ENCODE measurements at places on chromosomes 11 and 22.

- no peak for DNase-seq
These were observed 154.2 kb downstream of the DLG2 start for GRCh38 chr11:85472953-85473352.

GRCh38 chr11:19890308-19890707 is 177.7 kb downstream of the NAV2 start:
- DNase-seq: no peak

DNA sequence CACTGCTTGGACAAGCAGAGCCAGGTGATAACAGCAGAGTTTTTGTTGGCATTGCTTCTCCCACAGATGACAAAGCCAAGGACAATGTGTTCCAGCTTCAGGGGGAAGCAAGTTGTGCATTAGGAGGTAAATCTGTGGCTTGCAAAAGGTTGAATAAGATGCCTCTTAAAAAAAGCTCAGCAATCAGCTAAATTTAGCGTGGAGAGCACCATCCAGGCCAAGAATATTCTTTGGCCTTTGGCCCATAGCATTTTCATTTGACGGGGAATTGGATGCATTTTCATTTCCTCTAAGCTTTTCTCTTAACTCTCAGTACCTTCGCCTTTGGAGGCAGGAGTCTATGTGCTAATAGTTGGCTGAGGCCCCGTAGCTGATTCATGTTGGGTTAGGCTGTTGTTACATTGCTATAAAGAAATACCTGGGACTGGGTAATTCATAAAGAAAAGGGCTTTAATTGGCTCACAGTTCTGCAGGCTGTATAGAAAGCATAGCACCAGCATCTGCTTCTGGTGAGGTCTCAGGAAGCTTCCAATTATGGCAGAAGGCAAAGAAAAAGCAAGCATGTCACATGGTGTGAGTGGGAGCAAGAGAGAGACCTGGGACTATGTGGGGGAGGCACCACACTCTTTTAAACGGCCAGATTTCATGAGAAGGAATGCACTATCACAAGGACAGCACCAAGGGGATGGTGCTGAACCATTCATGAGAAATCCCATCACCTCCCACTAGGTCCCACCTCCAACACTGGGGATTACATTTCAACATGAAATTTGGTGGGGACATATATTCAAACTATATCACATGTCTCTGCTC is 350.1 kb upstream of the C11orf87 start:
- DNase-seq: no peak

DNA sequence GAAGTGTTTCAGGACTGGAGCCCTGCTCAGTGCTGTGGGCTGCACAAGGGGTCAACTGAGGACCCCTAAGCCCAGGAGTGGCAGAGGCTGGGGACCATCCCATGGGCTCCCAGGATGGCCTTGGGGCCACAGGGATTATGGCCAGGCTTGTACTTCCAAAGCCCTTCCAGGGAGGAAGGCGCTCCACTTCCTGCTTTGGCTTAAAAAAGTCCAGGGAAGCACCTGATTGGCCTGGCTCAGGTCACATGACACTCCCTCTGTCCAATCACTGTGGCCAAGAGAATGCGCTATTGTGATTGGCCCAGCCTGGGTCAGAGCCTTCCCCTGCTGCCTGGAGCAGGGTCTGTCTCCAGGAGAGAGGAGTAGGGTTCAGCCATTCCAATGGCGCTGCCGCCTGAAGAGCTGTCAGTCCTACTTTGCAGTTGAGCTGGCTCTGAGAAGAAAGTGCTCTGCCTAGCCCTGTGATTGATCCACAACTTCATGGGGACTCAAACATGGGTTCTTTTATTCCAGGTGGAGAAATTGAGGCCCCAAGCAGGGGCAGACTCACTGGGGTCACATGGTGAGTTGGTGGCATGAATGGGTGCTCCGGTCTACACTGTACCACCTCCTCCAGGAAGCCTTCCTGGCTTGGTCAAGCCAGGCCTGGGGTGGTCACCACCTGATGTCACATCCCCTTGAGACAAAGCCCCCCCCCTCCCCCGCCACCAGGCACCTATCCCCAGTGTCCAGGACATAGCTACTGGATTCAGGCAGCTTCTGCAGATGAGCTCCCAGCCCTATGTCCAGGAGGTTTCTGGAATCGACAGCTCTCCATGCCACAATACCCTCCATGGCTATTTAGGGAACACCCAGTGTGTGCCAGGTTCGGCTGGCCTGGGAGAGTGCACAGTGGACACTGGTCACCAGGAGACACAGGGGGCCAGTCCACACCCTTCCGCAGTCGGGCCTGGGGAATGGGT is 48.2 kb downstream of the RTN4R start:
- DNase-seq: no peak

DNA sequence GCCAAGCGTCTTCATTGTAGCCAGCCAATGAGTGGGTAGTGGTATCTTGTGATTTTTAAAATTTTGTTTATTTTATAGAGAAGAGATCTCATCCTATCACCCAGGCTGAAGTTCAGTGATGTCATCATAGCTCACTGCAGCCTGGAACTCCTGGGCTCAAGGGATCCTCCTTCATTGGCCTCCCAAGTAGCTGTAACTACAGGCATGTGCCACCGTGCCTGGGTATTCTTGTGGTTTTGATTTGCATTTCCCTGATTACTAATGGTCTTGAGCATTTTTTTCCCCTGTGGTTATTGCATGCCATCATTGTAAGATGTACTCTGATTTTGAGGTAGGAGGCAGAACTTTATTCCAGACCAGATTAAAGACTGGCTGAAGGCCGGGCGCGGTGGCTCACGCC is 2.4 kb upstream of the DENND6B start:
- no peak for DNase-seq

DNA sequence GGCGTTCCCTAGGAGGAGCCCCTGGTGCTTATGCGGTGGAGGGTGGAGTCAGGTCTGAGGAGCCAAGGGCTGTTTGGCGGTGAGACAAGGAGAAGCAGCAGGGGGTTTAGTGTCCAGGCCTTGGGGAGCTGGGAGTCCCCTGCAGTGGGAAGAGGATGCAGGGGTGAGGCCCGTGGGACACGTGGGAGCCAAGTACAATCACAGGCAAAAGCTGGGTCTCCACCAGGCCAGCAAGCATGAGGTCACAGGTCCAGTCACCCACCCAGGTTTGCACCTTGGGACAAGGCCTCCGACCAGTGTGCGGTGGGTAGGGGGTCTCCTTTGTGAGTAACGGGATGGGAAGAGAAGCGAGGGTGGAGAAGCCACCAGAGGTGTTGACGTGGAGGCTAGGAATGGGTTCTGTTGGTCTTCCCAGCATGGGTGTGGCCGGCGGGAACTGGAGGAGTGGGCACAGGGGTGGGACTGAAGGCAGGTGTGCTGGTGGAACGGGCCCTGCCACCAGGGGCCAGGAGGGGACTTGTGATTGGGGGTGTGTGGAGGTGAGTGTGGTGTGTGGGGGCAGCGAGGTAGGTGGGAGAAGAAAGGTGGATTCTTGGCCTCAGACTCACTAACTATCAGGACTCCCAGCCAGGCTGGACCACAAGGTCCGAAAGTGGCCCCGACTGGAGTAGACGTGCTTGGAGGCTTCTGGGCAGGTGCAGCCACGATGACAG is 953.6 kb downstream of the TBC1D22A start:
- no peak for DNase-seq

GRCh38 chr11:18527512-18527911 is 770 bp upstream of the TSG101 start:
- DNase-seq: no peak

DNA sequence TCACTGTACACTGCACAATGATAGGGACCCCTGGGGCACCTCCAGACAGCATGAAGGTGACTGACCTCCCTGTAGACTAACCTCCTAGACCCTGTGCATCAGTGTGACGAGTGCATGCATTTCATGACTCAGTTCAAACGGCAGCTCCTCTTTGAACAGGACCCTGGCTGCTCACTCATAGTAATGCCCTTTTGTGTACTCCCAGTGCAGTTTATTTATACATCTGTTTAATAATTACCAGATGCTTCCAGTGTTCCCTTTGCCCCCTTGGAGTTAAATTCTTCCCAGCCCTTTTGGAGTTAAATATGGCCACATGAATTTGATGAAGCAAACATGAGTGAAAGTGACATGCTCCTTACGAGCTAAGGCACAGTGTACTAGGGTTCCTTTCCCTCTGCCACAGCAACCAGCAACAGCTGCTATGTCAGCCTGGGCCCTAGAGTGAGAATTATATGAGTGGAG is 72.4 kb downstream of the PANX1 start:
- peak; percentile 37 for DNase-seq

DNA sequence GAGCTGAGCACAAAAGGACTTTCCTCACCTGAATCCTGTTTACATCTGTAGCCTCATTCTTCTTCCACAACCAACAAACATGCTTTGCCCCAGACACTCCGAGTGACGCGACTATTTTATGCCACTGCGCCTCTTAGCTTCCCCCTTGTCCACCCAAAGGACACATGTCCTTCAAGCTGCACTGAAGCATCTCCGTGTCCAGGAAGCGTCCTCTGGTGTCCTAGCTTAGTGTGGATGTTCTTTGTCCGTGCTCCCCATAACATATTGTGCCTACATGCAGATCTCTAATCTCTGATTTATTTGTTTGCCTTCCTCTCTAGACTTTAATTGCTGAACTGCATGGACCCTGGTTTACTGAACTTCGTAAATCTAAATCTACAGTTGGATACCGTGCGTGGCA is 20.1 kb upstream of the CECR2 start:
- DNase-seq: no peak

- peak; percentile 31 for DNase-seq
These were observed 243.6 kb downstream of the NELL1 start for GRCh38 chr11:20912922-20913512.

DNA sequence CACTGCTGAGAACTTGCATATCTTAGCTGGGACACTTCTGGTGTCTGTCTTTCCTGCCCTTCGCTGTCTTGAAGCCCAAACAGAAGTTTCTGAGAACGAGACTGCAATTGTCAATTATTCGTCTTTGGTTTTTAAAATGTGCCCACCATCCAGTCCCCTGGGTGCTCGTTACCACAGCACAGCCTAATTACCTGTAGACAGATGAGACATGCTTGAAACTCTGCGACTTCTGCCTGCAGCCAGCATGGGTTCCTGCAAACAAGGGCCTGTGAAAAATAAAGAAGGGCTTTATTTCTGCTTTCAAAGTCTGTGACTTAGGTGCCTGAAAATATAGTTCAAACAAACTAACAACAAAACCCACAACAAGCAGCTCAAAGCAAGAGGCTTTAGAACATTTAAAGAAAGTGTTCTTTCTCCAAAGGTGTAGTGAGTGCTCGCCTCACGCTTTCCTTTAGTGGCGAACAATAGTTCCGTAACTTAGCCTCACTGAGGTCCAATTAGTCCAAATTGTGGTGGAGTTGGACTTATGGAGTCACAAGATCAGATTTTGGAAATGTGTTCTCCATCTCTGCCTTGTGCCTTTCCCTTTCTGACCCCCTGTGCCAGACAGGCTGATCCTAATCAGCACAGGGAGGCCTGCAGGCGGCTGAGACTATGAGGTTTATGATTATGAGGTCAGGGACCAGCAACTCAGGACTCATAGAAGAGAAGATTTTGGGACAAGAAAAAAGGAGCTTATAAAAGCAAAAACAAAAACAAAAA is 20.4 kb upstream of the GRAMD1B start:
- no peak for DNase-seq

- no peak for DNase-seq
These were observed 859 bp downstream of the RPS6KB2 start for GRCh38 chr11:67429038-67429668.
